ENCODE measurements at places on chromosomes 16 and 17.

DNA sequence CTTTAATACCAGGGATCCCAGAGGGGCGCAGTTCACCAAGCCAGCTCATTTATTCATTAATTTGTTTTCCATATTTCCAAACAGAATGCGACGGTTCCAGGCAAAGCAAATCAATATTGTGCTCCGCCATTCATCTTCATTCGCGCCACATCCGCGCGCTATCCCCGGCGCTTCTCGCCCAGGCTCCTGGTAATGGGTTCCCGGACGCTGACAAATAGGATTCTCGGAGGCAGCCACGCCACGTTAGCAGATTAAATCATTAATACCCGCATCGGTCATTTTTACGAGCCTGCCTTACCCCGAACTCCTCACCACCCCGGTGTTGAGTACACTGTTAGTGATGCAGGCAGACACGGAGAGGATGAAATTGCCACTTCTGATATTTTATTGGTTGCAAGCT lies 26.0 kb upstream of the C16orf82 start:
- DNase-seq, result no peak

GRCh38 chr16:73231944-73232554 lies 184.1 kb upstream of the ZFHX3 start:
- DNase-seq, result no peak

GRCh38 chr17:81376946-81377714 lies 18.1 kb upstream of the BAHCC1 start:
- no peak for DNase-seq

- DNase-seq, result no peak
Observed at GRCh38 chr17:50766222-50767023, 895 bp downstream of the ANKRD40CL start.

GRCh38 chr17:13537167-13537731 lies 64.5 kb downstream of the HS3ST3A1 start:
- DNase-seq, result no peak

DNA sequence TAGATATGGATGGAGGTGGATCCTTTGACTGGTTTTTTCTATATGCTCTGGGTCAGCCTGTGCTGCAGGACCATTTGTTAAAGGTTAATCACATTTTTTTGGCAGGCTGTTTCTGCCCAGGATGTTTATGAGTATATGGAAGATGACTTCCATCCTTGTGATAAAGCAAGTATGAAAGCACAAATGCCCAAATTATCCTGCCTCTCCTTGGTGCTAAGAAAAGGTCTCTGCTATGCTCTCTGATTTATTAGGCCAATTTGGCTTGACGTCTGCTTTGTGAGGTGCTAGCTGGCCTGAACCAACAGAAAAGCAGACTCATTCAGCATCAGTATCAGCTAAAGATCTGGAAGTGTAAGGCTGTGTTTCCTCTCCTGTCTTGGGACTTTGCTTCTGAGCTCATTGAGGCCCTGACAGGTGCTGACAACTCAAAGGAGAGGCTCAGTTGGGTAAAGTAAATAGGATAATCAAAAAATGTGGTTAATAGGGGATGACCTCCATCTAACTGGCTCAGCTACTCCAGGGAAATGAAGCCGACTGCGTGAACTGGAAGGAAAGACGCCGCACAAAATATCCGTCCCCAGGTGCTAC lies 15.2 kb downstream of the ANKRD40 start:
- DNase-seq, result no peak

DNA sequence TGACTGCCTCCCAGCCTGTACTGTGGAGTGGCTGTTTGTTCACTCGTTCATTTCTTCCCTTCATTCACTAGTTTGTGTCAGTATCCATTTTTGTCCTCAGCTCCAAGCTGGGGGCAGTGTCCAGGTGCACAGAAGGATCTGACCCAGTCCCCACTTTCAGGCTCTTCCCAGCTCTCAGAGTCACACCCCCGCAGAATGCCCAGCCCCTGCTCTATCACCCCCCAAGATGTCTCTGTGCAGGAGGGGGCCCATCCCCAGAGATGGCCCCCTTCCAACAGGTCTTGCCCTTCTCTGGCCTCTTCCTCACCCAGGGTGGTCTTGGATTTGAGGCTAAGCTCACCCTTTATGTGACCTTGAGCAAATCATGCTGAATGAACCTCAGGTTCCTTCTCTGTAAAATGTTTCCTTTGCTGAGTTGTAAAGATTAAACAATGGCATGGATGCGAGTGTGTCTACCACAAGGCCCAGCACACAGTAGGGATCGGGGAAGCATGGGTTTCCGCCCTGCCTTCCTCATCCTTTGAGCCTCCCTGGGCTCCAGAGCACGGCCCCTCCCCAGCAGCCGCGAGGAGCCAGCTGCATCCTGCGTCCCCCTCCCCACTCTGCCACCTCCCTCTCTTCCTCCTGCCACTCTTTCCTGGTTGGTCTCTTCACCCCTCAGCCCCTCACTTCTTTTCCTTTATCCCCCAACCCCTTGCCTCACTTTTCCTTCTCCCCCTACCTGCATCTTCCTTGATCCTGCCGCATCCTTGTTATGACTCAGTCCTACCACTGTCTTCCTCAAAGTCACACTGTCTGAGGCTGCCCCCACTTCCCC lies 2.8 kb downstream of the FBXL19 start:
- no peak for DNase-seq

DNA sequence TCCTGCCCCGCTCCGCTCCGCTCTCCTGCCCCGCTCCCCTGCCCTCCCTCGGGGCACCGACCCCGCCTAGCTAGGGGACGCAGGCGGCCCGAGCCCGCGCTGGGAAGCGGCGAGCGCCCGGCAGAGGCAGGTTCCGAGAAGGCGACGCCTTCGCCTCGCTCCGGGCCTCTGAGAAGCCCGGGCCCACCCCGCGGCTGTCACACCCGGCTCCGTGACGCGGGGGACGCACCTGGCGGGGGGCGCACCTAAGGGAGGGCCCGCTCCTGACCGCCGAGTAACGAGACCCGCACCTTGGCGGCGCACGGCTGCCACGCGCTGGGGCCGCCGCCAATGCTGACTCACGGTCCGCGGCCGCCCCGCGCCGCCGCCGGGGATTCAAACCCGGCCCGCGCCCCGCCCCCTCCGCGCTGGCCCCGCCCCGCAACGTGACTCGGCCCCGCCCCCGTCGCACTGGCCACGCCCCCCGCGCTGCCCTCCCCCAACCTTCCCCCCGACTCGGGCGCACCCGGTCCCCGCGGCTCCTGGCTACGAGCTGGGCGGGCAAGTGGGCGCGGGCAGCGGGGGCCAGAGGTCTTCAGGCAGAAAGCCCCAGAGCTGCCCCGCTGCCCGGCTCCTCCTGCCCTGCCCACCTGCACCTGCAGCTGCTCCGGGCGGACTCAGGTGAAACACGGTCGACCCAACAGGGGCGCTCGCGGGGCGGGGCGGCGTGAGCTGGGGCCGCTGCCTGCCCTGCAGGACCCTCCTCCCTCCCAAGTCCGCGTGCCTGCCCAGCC lies 27.8 kb downstream of the GNPTG start:
- no peak for DNase-seq

DNA sequence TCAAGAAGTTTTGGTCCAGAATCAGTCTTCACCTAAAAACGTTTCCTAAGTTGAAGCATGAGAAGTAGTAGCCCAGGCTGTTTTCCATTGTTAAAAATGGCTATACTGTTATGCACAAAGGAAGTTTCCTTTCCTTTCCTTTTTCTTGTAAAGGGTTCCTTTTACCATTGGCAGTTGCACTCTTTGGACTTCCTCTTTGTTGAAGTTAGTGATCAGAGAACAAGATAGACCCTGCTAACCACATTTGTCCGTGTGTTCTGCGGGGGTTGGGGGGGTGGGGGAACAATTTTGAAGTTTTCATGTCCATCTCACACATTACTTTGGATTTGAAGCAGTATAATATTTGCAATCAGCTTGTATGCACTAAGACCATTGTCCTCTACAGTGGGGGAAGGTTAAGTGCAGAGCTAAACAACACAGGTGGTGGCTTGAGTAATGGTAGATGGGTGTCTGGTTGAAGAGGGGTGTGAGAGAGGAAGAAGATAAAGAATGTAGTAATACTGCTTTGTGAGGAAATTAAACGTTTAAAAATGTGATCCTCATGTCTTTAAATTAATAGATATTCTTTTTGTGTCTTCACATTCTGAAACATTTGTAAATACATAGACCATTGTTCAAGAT lies 1.4 kb downstream of the LPCAT2 start:
- no peak for DNase-seq

GRCh38 chr17:41521574-41522261 lies 3.0 kb upstream of the KRT15 start:
- no peak for DNase-seq

GRCh38 chr17:14856176-14856575 lies 408.9 kb downstream of the PMP22 start:
- no peak for DNase-seq

- no peak for DNase-seq
Observed at GRCh38 chr17:44079877-44080821, 9.6 kb downstream of the G6PC3 start.

DNA sequence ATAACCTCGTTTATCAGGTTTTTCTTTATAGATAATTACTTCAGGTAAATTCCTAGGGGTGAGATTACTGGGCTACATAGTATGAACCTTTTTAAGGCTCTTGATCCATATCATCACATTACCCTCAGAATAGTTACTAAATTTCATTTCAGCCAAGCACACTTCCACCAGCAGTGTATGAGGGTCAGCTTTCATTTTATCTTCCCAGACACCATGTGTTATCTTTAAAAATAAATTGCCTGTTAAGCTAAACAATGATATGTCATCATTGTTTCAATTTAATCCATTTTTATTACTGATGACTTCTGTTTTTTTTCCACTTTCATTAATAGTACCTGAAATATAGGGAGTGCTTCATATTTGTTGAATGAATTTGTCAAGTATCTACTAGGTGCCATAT lies 33.4 kb downstream of the PRKCA start:
- no peak for DNase-seq

GRCh38 chr17:14699574-14700185 lies 398.8 kb downstream of the HS3ST3B1 start:
- DNase-seq, result no peak

DNA sequence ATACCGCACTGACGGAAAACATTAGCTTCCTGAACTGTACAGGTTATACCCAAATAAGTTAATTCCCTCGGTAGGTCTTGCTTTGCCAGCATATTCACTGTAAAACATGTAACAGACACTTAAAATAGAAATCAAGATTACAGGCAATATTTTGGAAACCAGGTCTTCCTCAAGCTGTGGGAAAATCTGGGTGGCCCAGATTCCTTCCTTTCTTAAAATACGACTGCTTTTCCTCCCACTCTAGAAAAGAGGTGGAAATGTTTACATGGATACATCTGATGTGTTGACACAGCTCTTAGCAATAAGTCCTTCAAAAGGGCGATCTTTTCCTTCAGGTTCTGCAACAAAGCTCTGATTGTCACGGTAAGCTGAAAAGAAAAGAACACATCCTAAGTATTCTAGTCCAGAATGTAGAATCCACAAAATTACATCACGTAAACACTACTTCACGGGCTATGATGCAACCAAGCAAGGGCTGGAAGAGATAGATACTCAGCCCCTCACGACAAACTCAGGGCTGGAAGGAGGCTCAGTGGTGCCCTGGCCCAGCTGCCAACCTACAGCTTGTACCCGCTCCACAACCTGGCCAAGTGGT lies 18.4 kb downstream of the STX8 start:
- DNase-seq, result no peak

DNA sequence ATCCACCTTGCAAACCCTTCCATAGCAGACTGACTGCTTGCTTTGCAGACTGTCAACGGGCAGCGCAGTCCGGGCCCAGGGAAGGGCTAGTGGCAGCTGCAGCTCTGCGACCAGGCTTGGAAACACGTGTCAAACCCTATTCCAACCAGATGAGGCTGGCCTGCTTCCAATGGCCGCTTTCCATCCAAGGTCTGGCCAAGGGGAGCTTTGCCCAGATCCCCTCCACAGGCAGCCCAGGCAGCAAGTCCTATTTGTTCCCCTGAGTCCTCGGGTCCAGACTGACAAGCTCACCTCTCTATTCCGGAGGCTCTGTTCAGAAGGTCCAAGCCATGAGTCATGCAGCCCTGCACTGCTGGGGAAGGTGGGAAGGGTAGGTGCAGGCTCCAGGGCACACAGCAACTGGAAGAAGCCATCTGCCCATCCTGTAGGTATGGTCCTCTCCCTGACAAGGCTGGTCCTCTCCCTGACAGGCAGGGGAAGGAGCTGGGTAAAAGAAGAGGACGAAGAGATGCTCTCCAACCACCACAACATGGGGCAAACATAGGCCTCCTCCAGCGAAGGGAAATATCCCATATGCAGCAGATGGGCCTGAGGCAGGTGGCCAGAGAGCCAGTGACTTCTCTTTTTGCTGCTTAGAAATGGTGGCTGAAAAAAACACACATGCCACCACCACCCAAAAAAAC lies 22.6 kb upstream of the AXIN2 start:
- no peak for DNase-seq

GRCh38 chr17:66830451-66830850 lies 4.5 kb upstream of the CACNG5 start:
- DNase-seq, result no peak

- DNase-seq, result no peak
Observed at GRCh38 chr16:58503863-58504688, 4.1 kb downstream of the NDRG4 start.

DNA sequence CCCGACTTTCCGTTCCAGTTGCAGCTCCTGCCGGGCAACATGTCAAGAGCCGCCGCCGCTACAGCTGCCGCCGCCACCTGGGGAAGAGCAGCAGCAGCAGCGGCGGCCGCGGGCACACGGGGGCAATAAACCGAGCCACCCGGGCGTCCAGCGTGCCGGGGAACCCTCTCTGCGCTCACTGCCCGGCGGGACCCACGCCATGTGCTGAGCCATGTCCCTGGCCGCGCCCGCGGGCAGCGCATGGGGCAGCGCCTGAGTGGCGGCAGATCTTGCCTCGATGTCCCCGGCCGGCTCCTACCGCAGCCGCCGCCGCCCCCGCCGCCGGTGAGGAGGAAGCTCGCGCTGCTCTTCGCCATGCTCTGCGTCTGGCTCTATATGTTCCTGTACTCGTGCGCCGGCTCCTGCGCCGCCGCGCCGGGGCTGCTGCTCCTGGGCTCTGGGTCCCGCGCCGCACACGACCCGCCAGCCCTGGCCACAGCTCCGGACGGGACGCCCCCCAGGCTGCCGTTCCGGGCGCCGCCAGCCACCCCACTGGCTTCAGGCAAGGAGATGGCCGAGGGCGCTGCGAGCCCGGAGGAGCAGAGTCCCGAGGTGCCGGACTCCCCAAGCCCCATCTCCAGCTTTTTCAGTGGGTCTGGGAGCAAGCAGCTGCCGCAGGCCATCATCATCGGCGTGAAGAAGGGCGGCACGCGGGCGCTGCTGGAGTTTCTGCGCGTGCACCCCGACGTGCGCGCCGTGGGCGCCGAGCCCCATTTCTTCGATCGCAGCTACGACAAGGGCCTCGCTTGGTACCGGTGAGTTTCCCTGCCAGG lies 604 bp downstream of the HS3ST3B1 start:
- no peak for DNase-seq

DNA sequence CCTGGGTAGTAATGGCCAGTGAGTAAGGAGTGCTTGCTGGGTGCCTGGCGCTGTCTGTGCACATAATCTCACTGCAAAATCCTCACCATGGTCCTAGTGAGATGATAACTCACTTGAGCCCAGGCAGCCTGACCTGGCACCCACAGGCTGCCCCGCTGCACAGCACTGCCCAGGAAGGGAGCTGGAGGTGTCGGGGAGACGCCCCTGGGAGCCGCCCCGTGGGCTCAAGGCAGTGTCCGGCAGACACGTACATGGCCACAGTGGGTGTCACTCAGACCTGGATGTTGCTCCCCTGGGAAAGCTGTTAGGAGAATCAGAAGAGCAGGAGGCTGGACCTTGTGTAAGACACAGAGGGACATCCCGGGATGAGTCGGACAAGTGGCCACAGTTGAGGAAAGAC lies 44.2 kb downstream of the BEAN1 start:
- no peak for DNase-seq

GRCh38 chr17:3957735-3958599 lies 6.3 kb downstream of the ATP2A3 start:
- DNase-seq, result no peak
